Left ventricle myocardium inferior (tissue), 1 donor: ENCODE measurements at places on chromosomes 16 and 17. TPM values are rescaled to one million over a fixed set of nuclear protein-coding genes. Genes with fewer than 3 reads are reported as not detected.
A peak's percentile ranks its signal among the peaks of the same experiment; 100 is the strongest.

- DNase-seq = no peak
Observed at GRCh38 chr16:26464576-26465266, 602.0 kb upstream of the C16orf82 start.

The SDR42E2 gene
- 0.08 TPM for total RNA-seq

DNA sequence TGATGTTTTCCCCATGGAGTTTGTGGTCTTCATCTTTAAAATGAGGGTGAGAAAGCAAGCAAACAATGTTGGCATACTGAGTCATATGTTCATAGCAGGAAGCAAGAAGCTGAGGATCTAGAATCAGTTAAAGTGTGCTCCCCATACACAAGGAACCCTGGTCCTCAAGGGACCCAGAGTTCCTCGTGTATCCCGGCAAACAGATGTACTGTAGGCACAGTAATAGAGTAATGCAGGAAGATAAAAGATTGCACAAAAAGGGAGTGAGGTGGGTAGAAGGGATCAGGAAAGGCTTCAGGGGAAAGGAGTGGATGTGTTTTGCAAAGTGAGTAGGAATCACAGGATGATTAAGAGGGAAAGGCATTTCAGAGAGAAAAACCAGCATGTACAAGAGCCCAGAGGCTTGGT, 412.3 kb upstream of the CDH11 start:
- DNase-seq = no peak

The MRPL28 gene
- total RNA-seq = 76.1 TPM

The FOXL1 gene
- total RNA-seq = 0.38 TPM

GRCh38 chr17:4270736-4271135, 7.0 kb upstream of the ANKFY1 start:
- DNase-seq = no peak

The NETO2 gene
- total RNA-seq = 4.4 TPM

GRCh38 chr16:49051576-49051975, 230.1 kb downstream of the CBLN1 start:
- DNase-seq = no peak

DNA sequence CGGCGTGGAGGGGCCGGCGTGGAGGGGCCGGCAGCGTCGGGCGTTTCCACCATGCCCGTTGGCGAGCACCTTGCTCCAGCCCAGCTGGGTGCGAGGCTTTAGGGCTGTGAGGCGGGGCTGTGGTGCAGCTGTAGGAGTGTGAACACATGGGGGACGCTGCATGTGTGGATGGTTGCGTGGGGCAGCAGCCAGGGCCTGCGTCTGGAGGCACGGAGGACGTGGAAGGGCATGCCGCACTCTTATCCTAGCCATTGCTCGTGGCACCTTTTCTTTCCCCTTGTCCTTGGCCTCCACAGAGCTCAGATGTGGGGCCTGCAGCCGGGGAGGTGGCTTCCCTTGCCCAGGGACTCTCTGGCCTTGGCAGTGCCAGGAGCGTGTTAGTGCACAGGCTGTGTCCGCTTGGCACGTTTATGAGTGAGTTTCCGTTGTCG, 47.8 kb downstream of the PDPK1 start:
- DNase-seq = no peak

GRCh38 chr16:77896415-77897128, 108.2 kb downstream of the VAT1L start:
- no peak for DNase-seq

The TVP23C gene
- 4.8 TPM for total RNA-seq

The TP53TG3F gene
- not detected for total RNA-seq

- DNase-seq = no peak
Observed at GRCh38 chr16:12758031-12758669, 45.5 kb downstream of the CPPED1 start.

DNA sequence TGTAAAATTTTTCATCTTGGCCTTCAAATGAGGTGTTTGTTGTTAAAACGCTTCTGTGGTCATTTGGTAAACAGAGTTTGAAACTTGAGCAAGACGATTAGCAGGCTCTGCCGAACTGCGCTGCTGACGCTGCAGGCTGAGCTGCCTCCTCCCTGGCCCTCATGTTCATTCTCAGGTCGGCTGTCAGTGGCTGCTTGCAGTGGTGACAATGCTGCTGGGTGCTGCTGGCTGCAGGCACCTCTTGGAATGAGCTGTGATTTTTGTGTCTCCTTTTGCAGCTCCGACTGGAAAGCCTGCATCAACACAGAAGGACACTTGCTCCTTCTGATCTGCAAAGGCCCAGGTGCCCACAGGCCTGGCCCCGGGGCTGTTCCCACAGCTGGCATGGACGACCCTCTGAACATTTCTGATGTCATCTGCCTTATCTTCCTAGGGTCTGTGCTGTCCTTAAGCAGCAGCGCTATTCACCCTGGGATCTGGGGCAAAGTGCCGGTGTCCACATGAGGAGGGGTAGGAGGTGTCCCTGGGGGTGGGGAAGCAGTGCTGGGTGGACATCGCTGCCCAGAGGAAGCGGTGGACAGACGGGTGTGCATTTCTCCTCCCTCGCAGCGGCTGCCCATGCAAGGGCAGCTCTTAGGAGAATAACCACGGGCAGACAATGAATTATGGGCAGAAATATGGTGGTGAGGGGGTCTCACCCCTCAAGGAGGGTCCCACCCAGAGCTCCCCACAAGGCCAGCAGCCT, 23.1 kb upstream of the OSGIN1 start:
- no peak for DNase-seq

DNA sequence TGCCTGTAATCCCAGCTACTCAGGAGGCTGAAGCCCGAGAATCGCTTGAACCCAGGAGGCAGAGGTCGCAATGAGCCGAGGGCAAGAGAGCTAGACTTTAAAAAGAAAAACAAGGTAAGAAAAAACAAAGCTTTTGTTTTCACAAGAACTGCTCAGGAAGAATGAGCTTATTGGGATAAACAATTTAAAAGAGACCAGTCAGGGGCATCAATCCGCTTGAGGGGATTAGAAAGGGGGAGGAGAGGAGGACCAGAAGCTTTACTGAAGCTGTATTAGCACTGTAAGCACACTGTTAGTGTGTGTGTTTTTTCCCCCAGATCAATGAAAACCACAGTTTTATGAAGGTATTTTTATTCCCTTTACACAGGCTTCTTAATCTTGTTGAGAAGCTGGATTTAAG, 8.8 kb downstream of the TMEM170A start:
- no peak for DNase-seq

DNA sequence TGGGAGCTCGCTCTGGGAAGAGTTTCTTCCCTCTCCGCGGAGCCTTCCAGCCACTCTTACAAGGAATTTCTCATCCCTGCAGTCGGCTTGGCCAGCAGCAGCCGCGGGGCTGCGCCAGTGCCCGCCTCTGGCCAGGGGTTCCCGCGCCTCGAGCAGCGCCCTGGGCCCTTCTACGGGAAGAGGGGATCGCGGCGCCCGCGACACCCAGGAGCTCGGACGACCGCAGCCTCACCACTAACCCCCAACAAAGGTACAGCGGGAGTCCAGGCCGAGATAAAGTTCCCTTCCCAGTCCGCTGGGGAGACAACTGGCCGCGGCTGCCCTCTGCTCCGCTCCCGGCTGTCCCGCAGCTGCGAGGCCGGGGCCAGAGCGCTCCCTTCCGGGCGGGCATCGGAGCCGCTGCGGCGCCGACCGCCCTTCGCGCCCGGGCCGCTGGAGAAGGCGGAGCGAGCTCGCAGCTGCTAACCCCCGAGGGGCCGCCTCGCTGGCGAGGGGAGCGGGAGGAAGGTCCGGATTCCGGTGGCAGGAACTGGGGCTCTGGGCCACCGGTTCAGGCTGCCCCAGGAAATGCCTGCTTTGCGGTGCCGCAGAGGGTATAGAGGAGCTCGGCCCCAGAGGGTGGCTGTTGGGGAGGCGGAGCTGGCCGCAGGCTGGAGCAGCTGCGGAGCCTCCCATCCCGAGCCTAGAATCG, 3.6 kb upstream of the HS3ST3B1 start:
- DNase-seq = peak; percentile 21

- peak; percentile 1 for DNase-seq
Observed at GRCh38 chr16:89130448-89130847, 36.8 kb downstream of the ACSF3 start.

- DNase-seq = no peak
Observed at GRCh38 chr17:32288615-32289014, 23.0 kb downstream of the RHBDL3 start.

DNA sequence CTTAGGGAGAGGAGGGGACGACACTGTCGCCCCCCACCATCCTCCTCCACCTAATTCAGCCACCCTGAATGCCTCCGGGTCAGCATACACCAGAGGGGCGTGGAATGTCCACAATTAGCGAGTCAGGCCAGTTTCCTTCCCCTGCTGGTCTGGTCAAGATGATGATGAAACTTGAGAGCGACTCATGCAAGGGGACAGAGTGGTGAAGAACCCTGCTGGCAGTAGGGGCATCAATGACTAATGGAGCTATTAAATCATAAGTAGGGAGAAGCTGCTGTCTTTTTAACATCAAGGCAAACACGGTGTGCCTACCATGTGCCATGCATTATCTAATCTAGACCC, 7.2 kb downstream of the SPACA3 start:
- no peak for DNase-seq

- DNase-seq = no peak
Observed at GRCh38 chr16:59088431-59088830, 354.3 kb upstream of the GOT2 start.

GRCh38 chr16:27824786-27825185, 238.7 kb downstream of the GSG1L start:
- no peak for DNase-seq

The GPT2 gene
- 17.8 TPM for total RNA-seq

The OR1A1 gene
- total RNA-seq = not detected

The CDRT4 gene
- total RNA-seq = 1.4 TPM

DNA sequence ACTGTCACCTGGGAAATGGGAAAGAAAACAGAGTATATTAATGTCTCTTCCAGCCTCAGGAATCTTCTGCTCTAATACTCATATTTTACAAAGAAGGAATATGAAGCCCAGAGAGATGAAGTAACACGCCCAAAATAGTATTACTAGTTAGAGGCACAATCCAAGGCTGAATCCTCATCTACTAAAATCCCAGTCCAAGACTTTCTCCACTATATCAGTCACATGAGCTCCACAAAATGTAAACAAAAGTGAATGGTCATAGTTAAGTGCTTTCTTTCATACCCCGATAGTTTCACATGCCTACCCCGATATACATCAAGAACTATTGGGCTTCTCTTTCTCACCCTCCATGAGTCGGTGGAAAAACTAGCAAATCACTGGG, 965 bp downstream of the INTS2 start:
- DNase-seq = no peak

DNA sequence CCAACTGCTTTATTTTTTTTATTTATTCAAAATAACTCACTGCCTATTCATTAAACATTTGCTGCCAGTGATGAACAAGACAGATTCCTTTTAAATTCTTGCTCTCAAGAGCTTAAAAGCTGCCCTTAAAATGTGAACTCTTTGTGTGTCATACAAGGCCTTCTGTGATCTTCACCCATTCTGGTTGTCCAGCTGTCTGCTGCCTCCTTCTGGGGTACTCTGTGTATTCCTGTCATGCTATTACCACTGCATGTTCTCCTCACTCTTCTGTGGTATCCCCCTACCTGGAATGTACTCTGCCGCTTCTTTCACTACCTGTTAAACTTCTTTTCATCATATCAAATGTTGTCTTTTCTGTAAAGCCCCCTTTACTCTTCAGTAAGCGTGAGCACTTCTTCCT, 165.8 kb downstream of the CHD9 start:
- DNase-seq = no peak

DNA sequence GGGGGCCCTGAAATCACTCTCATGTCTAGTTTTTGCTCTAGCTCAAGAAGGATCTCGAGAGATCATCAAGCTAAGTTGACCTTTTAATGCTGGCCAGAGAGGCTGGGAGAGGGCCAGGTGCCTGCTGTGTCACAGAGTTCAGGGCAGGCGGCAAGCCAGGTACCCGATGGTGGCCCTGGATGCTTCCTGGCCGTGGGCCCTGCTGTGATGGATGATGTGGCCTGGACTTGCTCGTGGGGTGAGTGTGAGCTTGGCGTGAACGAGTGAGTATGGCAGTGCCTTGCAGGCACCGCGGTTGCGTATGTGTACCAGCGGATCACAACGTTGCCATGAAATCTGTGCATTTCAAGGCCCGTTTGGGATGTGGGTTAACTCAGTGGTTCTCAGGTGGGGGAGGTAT, 7.4 kb downstream of the IRF8 start:
- DNase-seq = no peak

GRCh38 chr17:49598918-49599317, 23.2 kb downstream of the NXPH3 start:
- DNase-seq = no peak

The ALKBH5 gene
- total RNA-seq = 179 TPM

The SCIMP gene
- 0.74 TPM for total RNA-seq

The CD300E gene
- total RNA-seq = 0.30 TPM

The CIBAR2 gene
- not detected for total RNA-seq

- no peak for DNase-seq
Observed at GRCh38 chr16:76634847-76635697, 357.9 kb downstream of the CNTNAP4 start.

DNA sequence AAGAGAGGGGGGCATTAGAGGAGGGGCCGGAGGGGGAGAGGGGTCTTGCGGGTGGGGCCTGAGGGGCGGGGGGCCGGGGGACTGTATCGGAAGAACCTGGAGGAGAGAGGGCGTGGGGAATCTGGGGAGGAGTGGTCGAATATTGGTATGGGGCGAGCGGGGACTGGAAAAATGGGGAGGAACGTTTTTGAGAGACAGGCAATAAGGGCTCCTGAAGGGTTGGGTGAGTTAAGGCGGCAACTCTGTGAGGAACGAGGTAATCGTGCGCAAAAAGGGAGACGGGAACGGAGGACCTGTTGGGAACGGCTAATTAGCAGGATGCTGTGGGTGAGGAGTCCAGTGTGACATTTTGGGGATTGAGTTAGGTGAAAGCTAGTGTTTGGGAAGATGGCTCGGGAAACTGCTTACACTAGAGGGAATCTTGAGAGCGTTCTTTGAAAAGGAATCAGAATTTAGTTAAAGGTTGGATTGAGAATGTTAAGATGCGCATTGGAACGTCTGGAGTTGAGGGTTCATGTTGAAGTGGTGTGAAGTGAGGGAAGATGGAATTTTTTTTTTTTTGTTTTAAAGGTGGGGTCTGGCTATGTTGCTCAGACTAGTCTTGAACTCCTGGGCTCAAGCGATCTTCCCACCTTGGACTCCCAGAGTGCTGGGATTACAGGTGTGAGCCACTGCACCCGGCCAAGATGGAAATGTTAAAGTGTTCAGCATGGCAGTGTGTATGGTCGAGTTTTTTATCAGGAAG, 662 bp downstream of the WIPF2 start:
- no peak for DNase-seq

The DYNLRB2 gene
- not detected for total RNA-seq

DNA sequence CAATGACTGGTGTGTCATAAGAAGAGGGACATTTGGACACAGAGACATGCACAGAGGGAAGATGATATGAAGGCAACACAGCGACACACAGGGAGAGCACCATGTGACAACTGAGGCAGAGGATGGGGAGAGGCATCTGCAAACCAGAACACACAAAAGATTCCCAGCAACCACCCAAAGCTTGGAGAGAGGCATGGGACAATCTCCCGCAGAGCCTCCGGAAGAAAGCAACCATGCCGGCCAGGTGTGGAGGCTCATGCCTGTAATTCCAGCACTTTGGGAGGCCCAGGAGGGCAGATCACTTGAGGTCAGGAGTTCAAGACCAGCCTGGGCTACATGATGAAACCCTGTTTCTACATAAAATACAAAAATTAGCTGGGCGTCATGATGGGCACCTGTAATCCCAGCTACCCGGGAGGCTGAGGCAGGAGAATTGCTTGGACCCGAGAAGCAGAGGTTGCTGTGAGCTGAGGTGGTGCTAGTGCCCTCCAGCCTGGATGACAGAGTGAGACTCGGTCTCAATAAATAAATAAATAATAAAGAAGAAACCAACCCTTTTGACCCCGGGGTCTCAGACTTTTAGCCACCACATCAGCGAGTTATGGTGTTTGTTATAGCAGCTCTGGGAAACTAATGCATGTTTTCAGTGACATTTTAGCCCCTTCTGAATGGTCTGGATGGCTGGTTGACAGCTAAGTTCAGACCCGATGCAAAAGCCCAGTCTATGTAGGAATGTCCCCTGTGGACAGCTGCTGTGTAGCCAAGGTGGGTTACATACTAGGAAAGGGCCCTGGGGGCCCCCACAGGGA, 13.8 kb upstream of the PLCG2 start:
- no peak for DNase-seq
